ENCODE measurements at places on chromosomes 7 and 10.
A peak's percentile ranks its signal among the peaks of the same experiment; 100 is the strongest.

GRCh38 chr10:43647576-43647975, 1.1 kb downstream of the ZNF32 start:
- peak; percentile 14 for DNase-seq

- no peak for DNase-seq
Measured at GRCh38 chr10:34489411-34489810, 325.7 kb downstream of the PARD3 start.

- no peak for DNase-seq
Measured at GRCh38 chr10:128027306-128027705, 98.9 kb downstream of the MKI67 start.

DNA sequence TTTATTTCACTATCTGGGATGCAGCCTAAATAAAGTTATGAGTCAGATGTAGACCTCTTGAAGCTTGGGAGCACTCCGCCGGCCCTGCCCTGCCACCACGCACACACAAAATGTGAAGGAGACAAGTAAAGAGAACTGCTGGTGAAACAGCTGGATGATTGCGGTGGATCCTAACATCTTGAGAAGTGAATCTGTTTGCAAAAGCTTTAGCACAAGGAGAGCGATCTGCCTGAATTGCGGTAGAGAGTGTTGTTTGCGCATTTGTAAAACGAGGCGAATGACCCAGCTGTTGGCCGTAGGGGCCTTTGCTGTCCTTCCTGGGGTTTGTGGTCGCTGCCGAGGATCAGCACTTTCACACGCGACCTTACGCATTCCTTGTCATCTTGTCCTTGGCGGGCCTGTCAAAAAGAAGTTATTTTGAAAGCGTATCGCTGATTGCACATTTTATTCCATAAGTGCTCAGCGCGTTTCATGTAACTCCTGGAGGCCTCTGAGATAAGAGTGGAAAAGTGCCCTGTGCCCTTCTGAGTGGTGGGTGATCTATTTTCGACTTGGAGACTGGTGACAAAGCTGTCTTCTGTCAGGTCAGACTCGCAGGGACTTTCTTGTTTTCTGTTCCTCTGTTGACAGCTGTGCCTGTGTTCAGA, 40.8 kb downstream of the RBM20 start:
- DNase-seq, result peak; percentile 48

- DNase-seq, result no peak
Measured at GRCh38 chr10:21161647-21162046, 264.5 kb upstream of the NEBL start.

DNA sequence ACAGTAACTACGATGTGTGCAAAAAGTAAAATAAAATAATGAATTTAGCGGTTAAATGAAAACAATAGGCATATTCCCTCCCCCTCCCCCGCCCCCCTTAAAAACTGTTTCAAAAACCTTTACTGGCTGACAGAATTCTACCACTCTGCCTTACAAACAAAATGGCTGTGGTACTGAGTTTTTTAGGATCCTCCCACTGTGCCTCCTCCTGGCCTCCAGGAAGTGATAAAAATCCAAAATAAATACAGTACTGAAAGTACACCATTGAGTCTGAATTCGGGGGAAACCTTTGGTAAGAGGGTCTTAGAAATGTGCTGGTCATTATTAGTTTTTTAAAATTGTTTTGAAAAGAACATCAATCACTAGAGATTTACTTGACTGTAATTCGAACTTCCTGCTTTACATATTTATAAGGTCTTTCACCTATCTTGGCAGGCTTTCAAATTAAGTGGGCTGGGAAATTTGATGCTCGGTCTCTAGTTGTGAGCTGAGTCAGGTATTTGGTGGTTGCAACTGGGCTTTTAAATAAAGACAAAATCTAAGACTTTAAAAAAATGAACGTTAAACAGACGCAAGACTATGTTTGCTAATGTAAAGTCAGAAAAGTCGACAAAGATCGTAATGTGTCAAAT, 32.5 kb upstream of the EPC1 start:
- peak; percentile 62 for DNase-seq

DNA sequence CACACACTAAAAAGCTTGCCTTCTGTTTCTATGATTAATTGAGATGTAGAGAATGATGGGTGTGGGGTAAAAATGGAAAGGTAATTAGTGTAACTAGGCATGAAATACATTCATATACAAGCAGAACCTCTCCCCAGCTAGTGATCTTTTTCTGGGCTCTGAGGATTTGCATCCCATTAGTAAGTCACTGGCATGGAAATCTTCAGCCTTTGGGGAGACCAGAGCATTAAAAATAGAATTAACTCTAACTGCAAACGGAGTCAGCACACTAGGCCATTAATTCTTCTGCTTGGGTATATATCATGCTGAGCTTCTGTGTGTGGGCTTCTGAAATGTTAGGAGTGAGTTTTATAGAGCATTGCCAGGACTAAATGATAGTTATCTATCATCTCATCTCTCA, 128.9 kb downstream of the HDAC9 start:
- no peak for DNase-seq

DNA sequence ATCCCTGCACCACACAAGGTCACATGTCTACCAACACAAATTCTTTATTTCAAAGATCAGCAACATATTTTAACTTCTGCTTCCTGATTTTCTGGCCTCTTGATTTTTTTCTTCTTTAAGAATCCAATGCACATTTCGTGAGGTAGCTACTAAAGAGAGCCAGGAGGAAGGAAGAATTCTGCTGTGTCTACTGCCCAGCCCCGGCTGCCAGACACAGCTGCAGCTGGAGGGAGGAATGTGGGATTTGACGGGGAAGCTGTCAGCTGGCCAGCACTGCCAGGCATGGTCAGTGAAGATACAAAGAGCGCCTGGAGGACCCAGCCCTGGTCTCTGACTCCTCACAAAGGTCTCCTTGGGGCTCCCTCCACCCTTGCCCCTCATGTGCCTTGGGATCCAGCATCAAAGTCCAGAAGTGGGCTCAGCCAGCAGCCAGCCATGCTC, 6.9 kb upstream of the AOC1 start:
- DNase-seq, result peak; percentile 4

DNA sequence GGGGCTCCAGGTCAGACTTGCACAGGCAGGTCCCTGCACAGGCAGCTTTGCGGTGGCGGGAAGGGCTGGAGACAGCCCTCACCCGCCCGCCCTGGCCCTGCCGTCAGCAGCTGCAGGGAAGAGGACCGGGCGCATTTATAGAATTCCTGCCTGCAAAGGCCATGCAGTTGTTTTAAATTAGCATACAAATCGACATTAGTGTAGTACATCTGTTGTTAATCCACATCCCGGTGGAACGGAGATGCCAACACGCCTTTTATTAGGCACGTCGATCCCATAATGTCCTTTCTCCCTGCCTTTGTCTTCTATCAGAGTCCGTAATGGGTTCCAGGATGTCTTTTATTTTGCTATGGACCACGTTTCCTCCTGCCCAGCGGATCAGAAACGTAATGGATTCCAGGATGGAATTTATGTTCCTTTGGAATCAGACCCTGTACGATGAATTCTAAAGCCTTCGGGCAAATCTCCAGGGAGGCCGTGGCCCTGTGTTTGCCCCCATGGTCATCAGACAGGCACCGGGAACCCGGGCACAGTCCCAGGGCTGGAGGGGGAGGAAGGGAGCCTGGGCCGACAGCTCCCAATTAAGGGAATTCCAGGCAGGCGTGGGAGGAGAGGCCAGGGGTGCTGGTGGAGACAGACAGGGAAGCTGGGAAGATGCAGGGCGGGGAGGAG, 123.9 kb downstream of the COL26A1 start:
- DNase-seq, result peak; percentile 66

GRCh38 chr10:58044072-58044471, 223.6 kb downstream of the IPMK start:
- peak; percentile 72 for DNase-seq

DNA sequence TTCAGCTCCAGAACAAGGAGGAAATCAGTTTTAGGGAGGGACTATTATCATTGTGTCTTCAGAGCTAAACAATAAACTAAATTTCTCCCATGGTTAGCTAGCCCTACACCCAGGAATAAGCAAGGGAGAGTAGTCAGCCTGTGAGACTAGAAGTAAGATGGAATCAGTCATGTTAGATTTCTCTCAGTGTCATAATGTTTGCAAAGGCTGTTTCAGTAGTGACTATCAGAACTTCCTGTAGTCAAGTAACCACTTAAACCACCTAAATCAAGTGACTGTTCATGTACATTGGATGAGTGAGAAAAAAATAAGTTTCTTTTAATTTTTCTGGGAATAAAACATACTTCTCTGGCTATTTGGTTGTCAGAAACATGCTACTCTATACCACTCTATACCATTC, 121.6 kb downstream of the KCND2 start:
- DNase-seq, result no peak

- no peak for DNase-seq
Measured at GRCh38 chr7:155813546-155814315, 1.5 kb upstream of the SHH start.

- no peak for DNase-seq
Measured at GRCh38 chr7:40569326-40569725, 434.5 kb downstream of the SUGCT start.

GRCh38 chr10:116255886-116256751, 16.9 kb downstream of the GFRA1 start:
- no peak for DNase-seq

- peak; percentile 9 for DNase-seq
Measured at GRCh38 chr10:99534939-99535763, 2.4 kb downstream of the NKX2-3 start.

- DNase-seq, result peak; percentile 84
Measured at GRCh38 chr10:16867556-16867955, 50.3 kb upstream of the RSU1 start.

DNA sequence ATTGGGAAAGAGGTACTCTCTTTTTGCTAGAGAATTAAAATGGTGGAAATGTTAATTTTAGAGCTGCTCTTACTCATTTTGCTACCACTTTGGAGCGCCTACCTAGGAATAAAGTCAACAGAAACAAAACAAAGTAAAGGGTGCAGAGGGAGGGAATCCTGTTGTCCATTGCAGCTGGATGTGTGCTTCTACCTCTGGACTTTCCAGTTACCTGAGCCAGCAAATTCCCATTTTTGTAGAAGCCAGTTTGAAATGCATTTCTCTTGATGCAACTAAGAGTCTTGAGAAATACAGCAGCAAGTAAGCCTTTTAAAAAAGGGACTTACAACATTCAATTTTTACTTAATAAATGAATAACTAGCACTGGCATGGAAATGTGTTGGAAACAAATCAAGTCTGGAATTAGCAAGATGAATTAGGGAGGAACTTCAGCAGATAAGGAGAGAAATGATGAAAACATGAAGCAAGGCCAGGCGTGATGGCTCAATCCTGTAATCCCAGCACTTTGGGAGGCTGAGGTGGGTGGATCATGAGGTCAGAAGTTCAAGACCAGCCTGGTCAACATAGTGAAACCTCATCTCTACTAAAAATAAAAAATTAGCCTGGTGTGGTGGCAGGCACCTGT, 113.5 kb upstream of the CTTNBP2 start:
- no peak for DNase-seq

- no peak for DNase-seq
Measured at GRCh38 chr7:83702446-83702845, 53.5 kb upstream of the SEMA3E start.

- DNase-seq, result no peak
Measured at GRCh38 chr10:44017483-44018145, 367.3 kb downstream of the CXCL12 start.

DNA sequence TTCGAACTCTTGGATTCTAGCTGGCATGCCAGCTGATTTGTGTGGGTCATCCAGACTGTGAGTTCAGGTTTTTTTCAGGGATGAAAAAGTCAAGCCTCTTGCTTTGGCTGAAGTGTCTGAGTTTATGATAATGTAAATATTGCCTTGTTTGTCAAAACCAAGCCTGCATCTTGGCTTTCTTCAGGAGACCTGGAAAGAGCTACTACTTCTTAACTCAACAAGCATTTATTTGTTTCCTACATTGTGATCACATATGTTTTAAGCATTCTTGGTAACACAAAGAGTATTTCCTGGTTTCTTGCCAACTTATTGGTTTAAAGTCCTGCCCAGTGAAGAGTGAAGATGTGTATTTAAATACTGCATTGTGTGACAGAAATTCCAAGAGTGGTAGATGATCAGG, 407.1 kb downstream of the LRMDA start:
- no peak for DNase-seq

DNA sequence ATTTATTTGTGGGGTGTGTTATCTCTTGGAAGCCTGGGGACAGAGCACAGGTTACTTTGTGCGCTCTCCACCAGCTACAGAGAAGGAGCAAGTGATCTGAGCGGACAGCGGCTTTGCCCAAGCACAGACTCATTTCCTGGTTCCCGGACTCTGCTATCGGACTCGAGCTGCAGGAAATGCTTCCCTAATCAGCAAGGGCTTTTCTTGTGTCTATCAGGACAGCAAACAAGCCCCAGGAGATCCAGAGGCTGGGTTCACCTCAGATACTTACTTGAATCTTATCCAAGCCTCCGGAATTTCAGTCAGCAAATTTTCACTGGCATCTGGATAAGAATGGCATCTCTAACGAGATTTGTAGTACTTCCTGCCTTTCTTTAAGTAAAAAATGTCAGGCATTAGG, 27.8 kb downstream of the MRC1 start:
- DNase-seq, result peak; percentile 57

- no peak for DNase-seq
Measured at GRCh38 chr7:157241631-157242030, 95.2 kb upstream of the DNAJB6 start.

DNA sequence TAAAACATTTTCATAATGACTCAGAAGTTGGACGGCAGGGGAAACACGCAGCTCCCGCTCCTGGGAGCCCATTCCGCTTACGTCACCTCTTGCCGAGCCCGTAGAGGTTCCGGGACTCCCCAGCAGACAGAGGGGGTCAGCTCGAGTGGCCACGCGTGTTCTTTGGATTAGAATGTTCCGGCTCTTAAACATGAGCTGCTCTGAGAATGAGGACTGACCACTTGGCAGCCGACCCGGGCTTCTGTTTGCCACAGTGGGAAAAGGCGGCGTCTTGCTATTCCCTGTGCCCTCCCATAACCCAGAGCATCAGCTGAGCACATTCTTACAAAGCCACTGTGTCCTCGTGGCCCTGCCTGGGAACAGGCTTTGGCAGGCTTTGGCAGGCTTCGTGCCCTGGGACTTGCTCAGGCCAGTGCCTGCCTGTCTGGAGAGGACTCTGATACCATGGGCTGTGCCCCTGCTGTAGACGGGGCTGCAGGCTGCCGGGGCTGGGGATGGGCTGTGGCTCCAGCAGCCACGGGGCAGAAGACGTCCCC, 40.1 kb downstream of the PFKP start:
- peak; percentile 85 for DNase-seq

- DNase-seq, result no peak
Measured at GRCh38 chr7:92425311-92425947, 21.9 kb upstream of the GATAD1 start.

DNA sequence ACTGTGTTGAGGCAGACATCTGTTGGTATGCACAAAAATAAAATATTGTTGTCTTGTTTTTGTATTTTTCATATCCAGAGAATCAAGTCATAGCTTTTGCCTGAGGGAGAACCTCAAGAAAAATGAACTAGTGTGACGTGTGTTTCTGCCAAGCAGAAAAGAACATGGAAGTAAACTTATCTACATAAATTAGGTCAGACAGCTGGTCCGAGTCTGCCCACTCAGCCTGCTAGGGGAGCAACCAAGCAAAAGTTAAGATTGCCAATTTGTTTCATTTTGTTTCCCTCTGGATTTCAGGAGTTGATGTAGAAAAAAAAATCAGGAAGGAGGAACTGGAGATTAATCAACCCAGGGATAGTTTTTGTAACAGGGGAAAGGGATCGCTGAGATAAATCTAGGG, 572.4 kb upstream of the LRRTM3 start:
- no peak for DNase-seq

- no peak for DNase-seq
Measured at GRCh38 chr10:80760914-80761371, 223.2 kb downstream of the SH2D4B start.

GRCh38 chr10:31897506-31897905, 31.1 kb downstream of the ARHGAP12 start:
- DNase-seq, result peak; percentile 76

- DNase-seq, result peak; percentile 42
Measured at GRCh38 chr10:63628526-63629362, 107.5 kb downstream of the REEP3 start.

Measured in AG10803 (cell line).